ENCODE measurements at places on chromosomes 6 and 20. TPM values are rescaled to one million over a fixed set of nuclear protein-coding genes. Genes with fewer than 3 reads are reported as not detected.

DNA sequence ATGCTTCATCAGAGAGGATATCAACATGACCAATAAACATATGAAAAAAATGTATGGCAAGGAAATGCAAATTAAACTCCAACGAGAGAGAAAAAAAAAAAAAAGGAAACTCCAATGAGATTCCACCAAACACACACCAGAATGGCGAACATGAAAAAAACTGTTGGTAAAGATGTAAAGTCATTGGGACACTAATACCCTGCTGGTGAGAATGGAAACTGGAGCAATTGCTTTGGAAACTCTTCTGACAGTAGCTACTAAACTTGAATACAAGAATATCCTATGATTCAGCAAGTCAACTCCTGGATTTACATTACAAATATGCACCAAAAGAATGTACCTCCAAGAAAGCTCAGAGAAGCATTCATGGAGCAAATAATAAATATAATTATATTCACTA lies 260.7 kb upstream of the ECI2 start:
- no peak overlapping the region for H3K27ac ChIP-seq
- H3K27me3 ChIP-seq = no peaks in the 10 kb centered on the region
- H3K4me1 ChIP-seq = no peaks in the 10 kb centered on the region
- no peaks in the 10 kb centered on the region for H3K36me3 ChIP-seq
- no peak overlapping the region for H3K4me3 ChIP-seq
- DNase-seq = no peak

DNA sequence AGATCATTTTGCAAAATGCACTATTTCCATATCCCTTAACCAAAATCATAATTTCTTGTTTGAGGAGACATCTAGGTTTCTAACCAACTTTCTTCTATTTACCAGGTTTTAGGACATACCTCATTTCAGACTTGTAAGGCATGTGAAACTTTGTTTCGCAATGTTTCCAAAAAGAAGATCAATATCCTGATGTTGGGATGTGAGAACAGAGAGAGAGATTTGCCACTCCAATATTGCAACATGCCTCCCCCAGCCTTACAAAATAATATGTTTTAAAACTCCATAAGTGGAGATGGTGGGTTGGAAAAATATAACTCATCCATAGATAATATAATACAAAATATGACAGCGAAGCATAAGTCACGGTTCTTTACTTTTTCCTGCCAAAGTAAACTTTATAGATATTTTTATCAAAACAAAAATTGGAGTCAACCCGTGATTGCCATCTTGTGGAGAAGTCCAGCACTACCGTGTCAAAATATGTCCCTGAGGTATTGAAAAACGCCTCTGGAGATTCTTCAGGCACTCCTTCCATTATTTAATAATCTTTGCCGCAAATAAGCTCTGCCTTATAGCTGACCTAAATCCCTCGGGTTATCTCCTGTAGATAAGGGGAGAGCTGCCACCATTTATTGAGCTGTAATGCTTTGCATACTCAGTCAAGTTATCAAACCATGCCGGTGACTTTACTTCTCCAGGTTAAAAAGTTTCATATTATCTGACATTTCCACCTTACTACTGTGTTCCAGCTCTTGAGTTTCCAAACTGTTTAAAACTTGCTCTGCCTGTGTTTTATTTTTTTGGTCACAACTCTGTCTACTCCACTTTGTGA lies 534.2 kb downstream of the HACE1 start:
- H3K36me3 ChIP-seq = no peaks in the 10 kb centered on the region
- H3K27ac ChIP-seq = no peak overlapping the region
- H3K27me3 ChIP-seq = no peaks in the 10 kb centered on the region
- H3K4me3 ChIP-seq = no peak overlapping the region

- H3K4me3 ChIP-seq = peak overlapping the region; percentile 40
- H3K27me3 ChIP-seq = peaks cover 2% of the 10 kb centered on the region
- H3K36me3 ChIP-seq = no peaks in the 10 kb centered on the region
- H3K4me1 ChIP-seq = peaks cover 15% of the 10 kb centered on the region
- DNase-seq = peak; percentile 71
These were observed 51.2 kb upstream of the RNF182 start for GRCh38 chr6:13873288-13874190.

DNA sequence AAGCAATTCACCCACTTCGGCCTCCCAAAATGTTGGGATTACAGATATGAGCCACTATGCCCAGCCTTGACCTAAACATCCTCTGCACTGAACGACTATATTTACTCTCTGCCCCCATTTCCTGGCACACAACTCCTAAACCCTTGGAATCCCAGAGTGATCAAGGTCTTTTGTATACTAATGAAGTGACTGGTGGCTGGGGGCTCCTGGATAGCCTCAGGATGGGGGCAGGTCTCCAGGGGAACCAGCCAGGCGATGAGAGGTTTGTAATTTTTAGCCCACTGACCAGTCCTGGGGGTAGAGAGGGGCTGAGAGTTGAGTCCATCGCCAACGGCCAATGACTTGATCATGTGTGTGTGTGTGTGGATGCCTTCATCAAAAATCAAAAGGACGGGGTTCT lies 71.1 kb downstream of the FAM50B start:
- H3K36me3 ChIP-seq = no peaks in the 10 kb centered on the region
- H3K4me1 ChIP-seq = peaks cover 2% of the 10 kb centered on the region
- no peaks in the 10 kb centered on the region for H3K27me3 ChIP-seq
- no peak overlapping the region for H3K4me3 ChIP-seq

- no peaks in the 10 kb centered on the region for H3K4me1 ChIP-seq
- H3K36me3 ChIP-seq = peaks cover 35% of the 10 kb centered on the region
- no peaks in the 10 kb centered on the region for H3K27me3 ChIP-seq
- no peak overlapping the region for H3K4me3 ChIP-seq
- no peak for DNase-seq
These were observed 6.2 kb downstream of the TTPAL start for GRCh38 chr20:44481719-44482416.

DNA sequence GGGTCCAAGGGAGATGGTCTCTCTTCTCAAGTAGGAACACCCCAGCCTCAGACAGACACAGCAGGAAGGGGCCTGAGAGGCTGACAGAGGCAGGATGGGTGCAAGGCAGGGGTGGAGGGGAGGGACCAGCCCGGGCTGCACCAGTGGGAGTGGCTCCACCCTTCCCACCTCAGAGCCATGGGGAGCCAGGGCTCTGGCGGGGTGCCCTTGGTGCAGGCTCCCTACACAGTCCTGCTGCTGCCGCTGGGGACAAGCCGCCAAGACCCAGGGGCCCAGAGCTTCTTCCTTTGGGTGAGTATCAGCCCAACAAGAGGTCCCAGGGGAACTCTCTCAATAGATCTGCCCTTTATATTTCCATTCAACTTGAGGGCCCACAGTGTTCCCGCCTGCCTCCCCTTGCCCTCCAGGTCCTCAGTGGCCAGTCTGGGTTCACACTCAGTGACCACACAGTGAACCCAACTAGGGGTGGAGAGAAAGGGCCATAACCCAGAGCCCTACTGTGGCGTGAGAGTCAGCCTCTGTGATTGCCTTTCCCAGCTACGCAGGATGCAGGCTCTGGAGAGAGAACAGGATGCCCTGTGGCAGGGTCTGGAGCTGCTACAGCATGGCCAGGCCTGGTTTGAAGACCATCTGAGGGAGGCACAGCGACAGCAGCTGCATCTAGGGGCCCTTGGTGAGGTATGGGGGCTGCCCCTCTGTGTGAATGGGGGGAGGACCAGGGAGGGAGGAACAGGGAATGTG lies 592 bp downstream of the SAPCD1 start:
- H3K4me1 ChIP-seq = peaks cover 31% of the 10 kb centered on the region
- H3K36me3 ChIP-seq = peaks cover 34% of the 10 kb centered on the region
- H3K4me3 ChIP-seq = no peak overlapping the region
- H3K27ac ChIP-seq = peak overlapping the region; percentile 90
- no peaks in the 10 kb centered on the region for H3K27me3 ChIP-seq

GRCh38 chr6:7050872-7051779 lies 56.6 kb upstream of the RREB1 start:
- peak overlapping the region; percentile 33 for H3K27ac ChIP-seq
- no peaks in the 10 kb centered on the region for H3K36me3 ChIP-seq
- peak overlapping the region; percentile 55 for H3K4me3 ChIP-seq
- H3K27me3 ChIP-seq = peaks cover 9% of the 10 kb centered on the region

GRCh38 chr6:150702675-150703074 lies 103.0 kb downstream of the PLEKHG1 start:
- H3K27ac ChIP-seq = no peak overlapping the region
- DNase-seq = no peak
- H3K4me3 ChIP-seq = no peak overlapping the region
- H3K36me3 ChIP-seq = no peaks in the 10 kb centered on the region
- peaks cover 6% of the 10 kb centered on the region for H3K4me1 ChIP-seq

GRCh38 chr6:70286905-70287304 lies 16.0 kb downstream of the COL9A1 start:
- H3K27me3 ChIP-seq = peaks cover 14% of the 10 kb centered on the region
- no peak for DNase-seq
- no peaks in the 10 kb centered on the region for H3K36me3 ChIP-seq
- H3K27ac ChIP-seq = no peak overlapping the region
- H3K4me1 ChIP-seq = peaks cover 16% of the 10 kb centered on the region
- no peak overlapping the region for H3K4me3 ChIP-seq

- no peaks in the 10 kb centered on the region for H3K36me3 ChIP-seq
- no peaks in the 10 kb centered on the region for H3K27me3 ChIP-seq
- H3K4me1 ChIP-seq = no peaks in the 10 kb centered on the region
These were observed 252.2 kb upstream of the BMP2 start for GRCh38 chr20:6515261-6515660.

GRCh38 chr6:83168556-83168955 lies 24.5 kb downstream of the PGM3 start:
- H3K4me1 ChIP-seq = no peaks in the 10 kb centered on the region
- H3K27me3 ChIP-seq = no peaks in the 10 kb centered on the region
- no peak overlapping the region for H3K27ac ChIP-seq
- no peak for DNase-seq

DNA sequence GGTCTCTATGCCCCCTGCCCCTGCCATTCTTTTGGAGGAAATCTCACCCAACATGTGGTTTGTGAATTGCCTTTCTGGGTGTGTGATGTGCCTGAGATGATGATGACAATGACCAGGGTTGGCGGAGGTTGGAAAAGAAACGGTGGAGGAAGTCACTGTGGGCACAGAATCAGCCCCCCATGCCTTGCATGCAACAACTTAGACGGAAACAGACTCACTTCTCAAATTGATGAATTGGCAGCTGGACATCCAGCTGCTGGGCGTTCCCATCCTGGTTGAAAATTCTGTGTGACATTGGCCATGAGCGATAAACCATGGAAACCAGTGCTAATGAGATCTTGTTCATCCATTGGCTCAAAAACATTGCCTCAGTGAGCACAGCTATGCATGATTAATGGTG lies 95.8 kb upstream of the LY86 start:
- DNase-seq = no peak
- H3K4me1 ChIP-seq = no peaks in the 10 kb centered on the region
- no peaks in the 10 kb centered on the region for H3K27me3 ChIP-seq
- H3K4me3 ChIP-seq = no peak overlapping the region
- H3K36me3 ChIP-seq = no peaks in the 10 kb centered on the region

- H3K27ac ChIP-seq = no peak overlapping the region
- no peaks in the 10 kb centered on the region for H3K4me1 ChIP-seq
- DNase-seq = no peak
- H3K36me3 ChIP-seq = no peaks in the 10 kb centered on the region
These were observed 10.9 kb downstream of the DEFB129 start for GRCh38 chr20:237929-238328.

DNA sequence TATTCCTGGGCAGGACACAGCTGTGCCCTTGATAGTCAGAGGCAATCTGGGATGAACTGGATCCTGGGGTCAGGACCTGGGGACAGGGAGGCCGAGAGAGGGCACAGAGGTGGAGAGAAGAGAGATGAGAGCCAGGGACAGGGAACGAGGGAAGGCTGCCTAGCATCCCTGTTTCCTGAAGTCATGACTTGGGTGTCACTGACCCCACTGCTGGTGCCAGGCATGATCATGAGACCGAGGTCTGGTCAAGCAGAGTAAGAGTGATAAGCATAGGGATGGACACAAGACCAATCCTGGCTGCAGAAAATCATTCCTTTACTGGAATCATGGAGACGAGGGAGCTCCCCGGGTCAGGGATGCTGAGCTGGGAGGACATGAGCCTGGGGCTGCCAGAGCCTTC lies 36.1 kb downstream of the FAM110A start:
- H3K27ac ChIP-seq = no peak overlapping the region
- no peak for DNase-seq
- H3K4me3 ChIP-seq = no peak overlapping the region
- H3K36me3 ChIP-seq = no peaks in the 10 kb centered on the region

DNA sequence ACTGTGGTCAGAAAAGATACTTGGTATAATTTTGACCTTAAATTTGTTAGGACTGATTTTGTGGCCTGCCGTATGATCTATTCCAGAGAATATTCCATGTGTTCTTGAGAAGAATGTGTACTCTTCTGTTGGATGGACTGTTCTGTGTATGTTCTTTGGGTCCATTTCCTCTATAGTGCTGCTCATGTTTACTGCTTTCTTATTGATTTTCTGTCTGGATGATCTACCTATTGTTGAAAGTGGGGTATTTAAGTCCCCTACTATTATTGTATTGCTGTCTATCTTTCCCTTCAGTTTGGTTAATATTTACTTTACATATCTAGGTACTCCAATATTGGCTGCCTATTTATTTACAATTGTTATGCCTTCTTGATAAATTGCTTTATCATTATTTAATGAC lies 298.4 kb downstream of the BCKDHB start:
- H3K27ac ChIP-seq = no peak overlapping the region
- H3K36me3 ChIP-seq = no peaks in the 10 kb centered on the region
- no peak for DNase-seq
- no peak overlapping the region for H3K4me3 ChIP-seq
- H3K27me3 ChIP-seq = no peaks in the 10 kb centered on the region

- H3K36me3 ChIP-seq = no peaks in the 10 kb centered on the region
- H3K4me1 ChIP-seq = peaks cover 44% of the 10 kb centered on the region
- H3K27me3 ChIP-seq = peaks cover 62% of the 10 kb centered on the region
- H3K4me3 ChIP-seq = peak within 1 kb of the TSS; percentile 18
These were observed at the start of gene GRM4 for GRCh38 chr6:34146021-34146782. Gene GRM4 (minus strand): TSS chr6:34146087. CDS start chr6:34133496, 12,591 bp downstream.

GRCh38 chr20:13778827-13779226 lies 5.9 kb downstream of the ESF1 start:
- H3K27ac ChIP-seq = no peak overlapping the region
- no peaks in the 10 kb centered on the region for H3K27me3 ChIP-seq
- DNase-seq = no peak
- no peak overlapping the region for H3K4me3 ChIP-seq
- peaks cover 4% of the 10 kb centered on the region for H3K4me1 ChIP-seq

Gene GSTA2
- total RNA-seq = not detected

Gene MYLK4
- 3.6 TPM for total RNA-seq

Gene PRRT1
- 0.89 TPM for total RNA-seq

Gene SIM1
- total RNA-seq = 0.50 TPM

Gene TRIM40
- total RNA-seq = 0.17 TPM

Gene MYH7B
- total RNA-seq = 0.89 TPM

Gene PROKR2
- 3.2 TPM for total RNA-seq

Gene PHACTR3
- total RNA-seq = 23.5 TPM
